ENCODE measurements at places on chromosomes 6 and 20.

DNA sequence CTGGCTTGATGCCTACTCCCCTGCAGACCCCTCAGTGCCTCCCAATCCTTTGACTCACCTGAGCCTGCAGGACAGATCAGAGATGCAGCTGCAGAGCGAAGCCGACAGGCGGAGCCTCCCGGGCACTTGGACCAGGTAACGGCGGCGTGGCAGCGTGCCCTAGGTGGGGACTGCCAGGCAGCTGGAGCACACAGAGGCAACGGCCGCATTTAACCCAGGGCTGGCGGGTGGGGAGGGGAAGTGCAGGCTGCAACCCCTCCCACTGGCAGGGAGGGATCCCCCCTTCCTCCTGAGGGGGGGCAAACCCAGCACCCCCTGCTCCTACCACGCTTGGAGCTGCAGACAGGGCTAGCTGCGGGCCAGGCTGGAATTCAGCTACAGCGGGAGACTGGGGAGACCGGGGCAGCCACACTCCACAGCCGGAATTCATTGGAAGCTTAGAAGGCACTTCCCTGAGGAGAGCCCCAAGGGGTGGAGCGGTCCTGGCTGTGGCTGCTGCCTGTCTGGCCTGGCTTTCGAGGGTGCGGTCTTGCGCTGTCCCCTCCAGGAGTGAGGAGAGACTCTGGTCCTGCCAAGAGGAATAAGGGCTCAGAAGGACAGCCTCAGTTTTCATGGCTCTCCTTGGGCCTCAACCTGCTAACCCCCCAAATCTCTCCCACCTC lies at the start of gene MATN4:
Gene MATN4, minus strand, starts transcription at position 183 of the 662 bp plus-strand sequence. CDS start 2,717 bp downstream, outside the sequence.
- DNase-seq = no peak

DNA sequence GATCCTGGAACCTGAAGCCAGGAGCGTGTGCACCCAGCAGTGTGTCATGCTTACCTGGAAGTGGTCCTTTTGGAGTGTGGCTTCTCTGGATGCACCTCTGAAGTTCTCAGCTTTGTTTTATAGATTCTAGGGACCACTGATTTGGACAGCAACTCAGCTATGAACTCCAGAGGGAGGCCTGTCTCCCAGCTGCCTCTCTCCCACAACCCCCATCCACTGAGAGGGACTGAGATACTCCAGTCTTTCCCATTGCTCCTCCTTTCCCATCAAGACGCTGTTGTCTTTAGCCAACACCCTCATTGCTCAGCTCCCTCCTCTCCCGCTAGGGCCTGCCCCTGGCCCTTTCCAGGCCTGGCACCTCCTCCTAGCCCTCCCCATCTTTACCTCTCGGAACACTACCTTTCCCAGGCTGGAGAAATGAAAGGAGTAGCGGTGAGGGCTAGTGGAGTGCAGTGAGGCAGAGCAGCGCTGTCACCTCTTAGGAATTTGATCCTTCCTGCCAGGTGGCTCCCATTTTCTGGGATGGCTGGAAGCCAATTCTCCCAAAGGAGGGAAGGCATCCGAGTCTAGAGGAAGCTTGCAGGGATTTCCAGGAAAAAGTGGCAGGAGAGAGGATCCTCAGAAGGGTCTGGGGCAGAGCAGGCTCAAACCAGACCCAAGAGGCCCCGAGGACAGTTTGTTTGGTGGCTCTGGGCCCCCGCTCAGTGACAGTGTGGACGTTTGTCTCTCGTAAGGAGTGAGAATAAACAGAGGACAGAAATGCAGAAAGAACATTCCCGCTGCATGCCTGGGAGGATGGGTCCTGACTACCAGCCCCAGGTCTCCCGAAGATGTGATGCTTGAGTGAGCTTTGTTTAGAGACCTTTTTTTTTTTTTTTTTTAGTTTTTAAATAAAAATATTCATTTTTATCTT lies at the start of gene LRRN4:
Gene LRRN4, minus strand, starts transcription at position 285 of the 913 bp plus-strand sequence. CDS start 1,261 bp downstream, outside the sequence.
- no peak for DNase-seq

- DNase-seq = no peak
Observed at GRCh38 chr6:21436625-21437024, 156.9 kb upstream of the SOX4 start.

DNA sequence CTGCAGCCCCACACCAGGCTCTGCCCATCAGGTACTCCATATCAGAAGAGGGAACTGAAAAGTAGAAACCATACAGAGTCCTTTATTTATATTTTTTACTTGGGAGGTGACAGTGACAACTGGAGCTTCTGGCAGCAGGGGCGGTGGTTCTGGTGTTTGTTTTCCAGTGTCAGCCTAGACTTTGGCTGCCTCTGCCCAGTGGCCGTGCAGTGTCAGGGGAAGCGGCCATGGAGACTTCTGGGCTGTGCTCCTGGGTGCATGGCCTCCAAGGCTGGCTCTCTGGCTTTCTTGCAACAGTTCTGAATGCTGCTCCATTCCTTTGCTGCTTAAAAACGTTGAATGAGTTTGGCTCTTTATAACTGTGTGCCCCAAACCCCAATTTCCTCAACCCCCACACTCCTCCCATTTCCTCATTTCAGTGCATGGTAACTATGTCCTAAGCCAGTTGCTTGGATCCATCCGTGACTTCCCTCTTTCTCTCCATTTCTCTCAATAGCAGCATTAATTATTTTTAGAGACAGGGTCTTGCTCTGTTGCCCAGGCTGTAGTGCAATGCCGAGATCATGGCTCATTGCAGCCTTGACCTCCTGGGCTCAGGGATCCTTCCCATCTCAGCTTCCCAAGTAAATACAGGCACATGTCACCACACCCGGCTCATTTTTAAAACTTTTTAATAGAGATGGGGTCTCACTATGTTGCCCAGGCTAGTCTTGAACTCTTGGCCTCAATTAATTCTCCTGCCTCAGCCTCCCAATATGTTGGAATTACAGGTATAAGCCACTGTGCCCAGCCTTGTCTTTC lies 141.1 kb upstream of the SGK1 start:
- DNase-seq = no peak

DNA sequence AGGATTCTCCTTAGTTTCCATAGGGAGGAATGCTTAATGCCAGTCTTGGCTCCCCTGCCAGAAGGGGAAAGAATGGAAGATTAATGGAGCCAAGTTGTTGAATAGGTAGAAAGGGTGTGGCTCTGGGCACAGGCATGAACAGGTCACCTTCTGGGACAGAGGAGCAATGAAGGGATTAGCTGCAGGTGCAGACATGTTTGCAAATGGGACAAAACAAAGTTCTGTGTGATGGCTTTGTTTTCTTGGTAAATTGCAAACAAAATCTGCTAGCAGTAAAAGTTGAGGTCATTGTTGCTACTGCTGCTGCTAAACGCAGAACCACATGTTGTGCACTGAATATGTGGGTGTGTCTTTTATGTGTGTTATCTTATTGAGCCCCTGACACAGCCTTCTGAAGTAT lies 93.3 kb downstream of the PERP start:
- DNase-seq = no peak

- DNase-seq = no peak
Observed at GRCh38 chr20:16662467-16662866, 67.4 kb upstream of the SNRPB2 start.

- no peak for DNase-seq
Observed at GRCh38 chr20:49288250-49288751, 10.4 kb upstream of the ZNFX1 start.

GRCh38 chr6:45438849-45439406 lies 61.2 kb upstream of the SUPT3H start:
- no peak for DNase-seq

GRCh38 chr20:53738039-53738944 lies 144.7 kb upstream of the ZNF217 start:
- DNase-seq = no peak

DNA sequence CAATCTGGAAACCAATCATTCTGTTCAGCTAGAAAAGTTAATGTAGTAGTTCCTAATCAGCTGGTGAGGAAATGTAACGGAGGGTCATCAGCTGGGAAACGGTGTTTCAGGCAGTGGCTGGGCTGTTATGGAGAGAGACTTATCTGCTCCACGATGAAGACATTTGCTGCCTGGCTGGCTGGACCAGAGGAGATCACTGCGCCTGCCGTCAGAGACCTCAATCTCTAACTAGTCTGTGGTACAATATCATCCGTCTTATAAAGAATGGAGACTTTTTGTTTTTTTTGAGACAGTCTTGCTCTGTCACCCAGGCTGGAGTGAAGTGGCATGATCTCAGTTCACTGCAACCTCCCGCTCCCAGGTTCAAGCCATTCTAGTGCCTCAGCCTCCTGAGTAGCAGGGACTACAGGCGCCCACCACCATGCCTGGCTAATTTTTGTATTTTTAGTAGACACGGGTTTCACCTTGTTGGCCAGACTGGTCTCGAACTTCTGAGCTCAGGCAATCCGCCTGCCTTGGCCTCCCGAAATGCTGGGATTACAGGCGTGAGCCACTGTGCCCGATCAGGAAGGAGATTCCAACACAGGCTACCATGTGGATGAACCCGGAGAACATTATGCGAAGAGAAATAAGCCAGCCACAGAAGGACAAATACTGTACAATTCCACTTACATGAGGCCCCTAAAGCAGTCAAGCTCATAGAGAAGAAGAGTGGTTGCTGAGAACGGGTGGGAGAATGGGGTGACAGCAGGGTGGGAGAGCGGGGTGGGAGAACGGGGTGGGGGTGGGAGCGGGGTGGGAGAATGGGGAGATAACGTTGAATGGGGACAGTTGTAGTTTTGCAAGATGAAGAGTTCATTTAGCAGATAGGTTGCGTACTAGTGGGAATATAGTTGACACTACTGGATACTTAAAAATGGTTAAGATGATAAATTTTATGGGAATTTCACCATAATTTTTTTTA lies 115.1 kb downstream of the SULF2 start:
- DNase-seq = no peak

- no peak for DNase-seq
Observed at GRCh38 chr20:44035924-44036323, 121.3 kb downstream of the TOX2 start.

DNA sequence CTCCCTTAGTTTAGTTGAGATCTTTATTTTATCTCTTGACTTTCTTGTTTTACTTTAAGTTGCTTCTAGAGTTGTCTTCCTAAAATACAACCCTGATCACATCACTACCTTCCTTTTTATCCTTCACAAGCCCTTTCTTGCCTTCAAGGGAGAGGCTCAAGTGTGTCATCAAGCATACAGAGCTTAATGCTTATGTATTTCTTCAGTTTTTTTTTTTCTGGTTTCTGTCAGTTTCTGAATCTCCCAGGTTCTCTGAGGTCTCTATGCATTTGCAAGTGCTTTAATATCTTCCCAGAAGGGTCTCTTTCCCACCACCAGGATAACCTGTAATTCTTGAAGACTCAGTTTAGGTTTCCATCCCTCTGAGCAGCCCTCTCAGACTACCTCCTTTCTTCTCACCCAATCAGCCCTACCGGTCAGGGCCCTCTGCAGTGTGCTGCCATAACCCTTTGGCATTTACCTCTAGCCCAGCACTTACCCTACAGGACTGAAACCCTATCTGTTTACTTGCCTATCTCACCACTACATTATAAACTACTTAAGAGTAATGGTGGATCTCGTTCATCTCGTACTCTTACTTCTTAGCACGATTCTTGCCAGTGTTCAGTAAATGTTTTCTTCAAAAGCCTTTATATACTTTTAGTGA lies 36.9 kb downstream of the EYA4 start:
- no peak for DNase-seq

GRCh38 chr6:20629509-20629908 lies 95.3 kb downstream of the CDKAL1 start:
- DNase-seq = no peak

DNA sequence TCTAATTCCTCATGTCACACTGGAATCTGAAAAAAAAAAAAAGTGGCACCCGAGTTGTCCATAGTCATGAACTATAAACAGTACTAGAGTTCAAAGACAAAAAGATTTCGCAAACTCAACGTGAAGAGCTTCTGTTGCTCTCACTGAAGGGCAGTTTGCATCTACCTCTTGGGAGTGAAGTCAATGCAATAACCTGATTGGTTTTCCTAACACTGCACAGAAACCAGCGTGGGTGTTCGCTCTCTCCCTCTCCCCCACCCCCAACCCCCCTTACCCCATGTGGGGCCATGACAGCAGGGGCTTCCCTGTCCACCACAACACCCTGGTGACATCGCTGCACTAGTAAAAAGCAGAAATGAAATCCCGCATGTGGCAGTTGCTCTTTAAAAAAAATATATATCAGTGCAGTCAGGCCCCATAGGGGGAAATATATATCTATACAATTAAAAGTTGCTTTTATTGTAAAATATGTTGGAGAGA lies 66.9 kb downstream of the GMPR start:
- peak; percentile 79 for DNase-seq

GRCh38 chr6:29917857-29918256 lies 24.5 kb upstream of the HLA-A start:
- DNase-seq = no peak

DNA sequence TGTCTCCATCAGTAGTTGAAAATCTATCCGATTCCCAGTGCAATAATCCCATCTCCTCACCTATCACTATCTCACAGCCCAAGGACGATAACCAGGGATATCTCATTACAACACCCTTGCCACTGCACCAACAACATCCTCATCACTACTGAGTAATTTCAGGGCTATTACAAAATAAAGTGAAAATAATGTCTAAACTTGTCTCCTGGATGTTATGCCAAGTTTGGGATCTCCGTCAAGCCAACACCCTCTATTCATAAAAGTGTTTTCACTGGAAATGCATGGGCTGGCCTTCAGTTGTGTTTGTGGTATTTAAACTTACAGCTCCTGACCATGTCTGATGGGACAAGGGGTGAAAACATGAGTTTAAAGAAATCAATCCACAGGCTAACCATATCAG lies 42.0 kb upstream of the STMND1 start:
- DNase-seq = no peak

DNA sequence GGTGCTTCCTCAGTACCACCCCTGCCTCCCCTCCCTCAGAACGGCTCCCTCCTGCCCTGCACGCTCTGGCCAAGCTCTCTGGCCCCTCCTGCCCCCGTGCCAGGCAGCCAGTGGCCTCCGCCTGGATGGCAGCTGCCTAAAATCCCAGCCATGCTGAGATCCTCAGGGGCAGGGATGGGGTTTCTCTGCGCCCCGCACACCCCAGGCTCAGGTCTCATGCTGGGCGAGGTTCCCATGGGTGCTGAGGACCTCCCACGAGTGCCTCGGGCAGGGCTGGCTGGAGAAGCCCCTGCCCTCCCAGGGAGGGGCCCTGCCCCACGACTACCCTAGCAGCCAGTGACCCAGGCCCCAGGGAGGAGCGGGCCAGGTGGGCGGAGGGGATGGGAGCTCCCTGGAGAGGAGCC lies 2.7 kb downstream of the PTK6 start:
- DNase-seq = peak; percentile 13

DNA sequence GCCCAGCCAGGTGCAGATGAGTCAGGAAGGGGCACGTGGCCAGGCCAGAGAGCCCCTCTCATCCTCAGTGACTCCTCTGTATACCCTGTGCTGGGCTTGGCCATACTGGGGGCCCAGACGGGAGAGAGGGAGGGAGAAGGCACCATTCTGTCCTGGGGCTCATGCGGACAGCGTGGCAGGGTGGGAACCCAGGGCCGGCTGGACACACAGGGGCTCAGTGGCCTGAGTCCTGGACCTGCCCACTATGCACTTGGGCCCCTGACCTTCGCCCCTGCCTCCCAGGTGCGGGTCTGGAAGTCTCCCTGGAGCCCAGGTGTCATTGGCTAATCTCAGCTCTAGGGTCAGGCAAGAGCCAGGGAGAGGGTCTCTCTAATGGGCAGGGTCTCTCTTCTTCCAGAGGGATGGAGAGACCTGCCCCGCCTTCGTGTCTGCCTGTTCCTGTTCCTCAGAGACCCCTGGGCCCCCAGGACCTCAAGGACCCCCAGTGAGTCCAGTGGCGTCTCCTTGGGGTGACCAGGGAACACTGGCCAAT lies 27.7 kb downstream of the COL20A1 start:
- DNase-seq = no peak
